ENCODE measurements at places on chromosomes 16 and 17.
A peak's percentile ranks its signal among the peaks of the same experiment; 100 is the strongest.

DNA sequence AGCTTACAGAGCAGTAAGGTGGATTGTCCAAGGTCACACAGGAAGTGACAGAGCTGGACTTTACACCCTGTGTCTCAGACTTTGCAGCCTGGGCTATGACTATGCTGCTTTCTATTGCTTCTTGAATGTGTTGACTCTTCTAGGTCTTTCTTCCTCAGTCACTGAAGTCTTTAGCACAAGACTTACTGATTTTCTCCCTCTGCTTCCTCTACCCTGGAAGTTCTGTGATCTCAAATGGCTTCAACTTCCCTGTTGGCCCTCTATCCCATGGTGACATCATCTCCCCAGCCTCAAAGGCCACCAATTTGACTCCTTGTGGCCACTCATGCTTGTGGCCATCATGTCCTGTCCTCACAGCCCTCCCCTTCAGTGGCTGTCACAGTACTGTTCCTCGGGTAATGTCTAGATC, 181.3 kb downstream of the HS3ST3A1 start:
- DNase-seq: no peak

DNA sequence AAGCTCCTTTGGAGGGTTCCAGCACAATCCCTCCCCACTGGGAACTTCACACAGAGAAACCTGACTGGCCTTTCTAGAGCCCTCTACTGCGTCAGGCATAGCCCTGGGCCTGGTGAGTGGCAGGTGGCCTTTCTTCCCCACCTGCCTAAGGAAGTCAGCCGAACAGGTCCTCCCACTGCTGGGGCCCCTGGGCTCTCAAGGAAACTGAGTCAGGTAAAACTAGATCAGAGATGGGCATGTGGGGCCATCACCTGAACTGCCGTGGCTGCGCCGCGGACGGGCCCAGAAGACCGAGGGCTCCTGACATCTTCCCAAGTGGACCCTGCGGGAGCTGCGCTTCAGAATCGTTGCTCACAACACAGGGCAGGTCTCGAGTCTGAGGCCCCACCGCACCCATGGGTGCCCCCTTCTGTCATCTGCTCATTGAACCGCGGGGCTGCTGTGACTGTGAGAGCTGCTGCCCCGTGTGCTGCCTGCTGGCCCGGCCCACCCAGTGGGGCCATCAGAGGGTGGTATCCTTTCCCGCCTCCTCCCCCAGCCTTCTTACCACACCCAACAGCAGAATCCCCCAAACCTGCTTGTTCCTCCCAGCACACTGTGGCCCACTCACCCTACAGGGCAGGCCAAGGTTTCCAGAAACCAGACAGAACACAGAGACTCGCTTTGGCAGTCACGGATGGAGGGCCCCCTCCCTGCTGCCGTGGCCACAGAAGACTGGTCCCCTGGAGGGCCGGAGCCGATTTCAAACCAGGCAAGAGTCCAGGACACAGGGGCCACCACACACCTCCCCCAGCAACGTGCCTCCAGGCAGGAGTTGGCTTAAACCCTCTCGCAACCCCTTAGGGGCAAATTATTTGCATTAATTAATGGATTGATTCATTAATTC, 81.1 kb downstream of the TBC1D16 start:
- no peak for DNase-seq

GRCh38 chr16:1344499-1344898, 7.2 kb downstream of the TSR3 start:
- no peak for DNase-seq

DNA sequence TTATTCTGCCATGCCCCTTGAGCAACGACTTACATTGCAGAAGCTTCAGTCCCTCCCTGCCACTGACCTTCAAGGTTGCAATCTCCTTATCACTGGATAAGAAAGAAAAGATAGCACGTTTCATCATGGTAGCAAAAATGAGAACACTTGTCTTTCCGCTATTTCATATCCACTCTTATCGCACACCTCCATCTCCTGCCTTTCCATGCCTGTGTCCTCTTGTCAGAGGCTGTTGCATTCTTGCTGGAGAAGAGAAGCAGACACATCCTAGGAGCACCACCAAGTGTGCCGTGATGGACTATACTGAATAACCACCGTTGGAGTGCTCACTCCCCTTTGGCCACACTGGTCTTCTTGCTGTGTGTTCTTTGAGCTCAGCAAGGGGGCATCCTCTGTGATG, 230.6 kb upstream of the IRX3 start:
- no peak for DNase-seq

- no peak for DNase-seq
These were observed 928 bp downstream of the HBA1 start for GRCh38 chr16:177394-177822.

DNA sequence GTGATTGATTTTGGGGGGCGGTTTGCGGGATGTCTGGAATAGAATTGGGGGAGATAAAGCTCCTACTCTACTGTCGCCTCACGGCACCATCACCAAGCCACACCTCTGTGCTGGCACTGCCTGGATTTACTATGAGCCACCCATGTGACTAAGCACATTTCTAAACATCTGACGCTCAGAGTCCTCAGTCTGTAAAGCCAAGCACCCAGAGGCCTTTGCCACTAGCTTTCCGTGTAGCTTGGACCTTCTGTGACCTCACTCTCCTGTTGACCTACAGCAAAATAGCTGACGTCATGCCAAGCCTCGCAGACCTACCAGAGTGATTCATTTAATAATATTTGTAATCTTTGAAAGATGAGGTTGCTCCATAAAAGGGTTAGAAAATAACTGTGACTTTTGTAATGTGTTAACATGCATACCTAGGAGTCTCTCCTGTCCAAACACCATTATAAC, 38.5 kb upstream of the MYOCD start:
- DNase-seq: peak; percentile 38

- DNase-seq: no peak
These were observed 849.8 kb upstream of the RBFOX1 start for GRCh38 chr16:6482696-6483468.

- peak; percentile 40 for DNase-seq
These were observed 13.3 kb downstream of the TVP23A start for GRCh38 chr16:10805334-10805733.

DNA sequence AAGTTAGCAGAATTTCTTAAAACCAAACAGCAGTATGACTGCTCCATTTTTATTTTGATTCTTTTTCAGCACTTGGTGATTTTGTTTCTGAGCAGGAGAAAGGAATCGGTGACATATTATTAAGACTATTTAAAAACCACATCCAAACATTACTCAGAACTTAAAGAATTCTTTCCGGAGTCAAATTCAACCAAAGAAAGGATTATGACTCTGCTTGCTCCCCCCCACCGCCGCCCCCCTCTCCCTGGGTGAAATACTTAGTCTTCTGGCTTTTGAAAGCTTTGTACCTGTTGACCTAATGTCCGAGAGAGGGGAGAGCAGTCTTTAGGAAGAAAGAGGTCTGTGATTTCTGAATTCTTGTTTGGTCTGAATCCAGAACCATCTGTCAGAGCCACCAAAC, 17.9 kb upstream of the COL1A1 start:
- peak; percentile 82 for DNase-seq

GRCh38 chr16:8436931-8437330, 153.4 kb downstream of the TMEM114 start:
- DNase-seq: no peak

GRCh38 chr17:39063681-39064069, 87.8 kb downstream of the PLXDC1 start:
- DNase-seq: no peak

DNA sequence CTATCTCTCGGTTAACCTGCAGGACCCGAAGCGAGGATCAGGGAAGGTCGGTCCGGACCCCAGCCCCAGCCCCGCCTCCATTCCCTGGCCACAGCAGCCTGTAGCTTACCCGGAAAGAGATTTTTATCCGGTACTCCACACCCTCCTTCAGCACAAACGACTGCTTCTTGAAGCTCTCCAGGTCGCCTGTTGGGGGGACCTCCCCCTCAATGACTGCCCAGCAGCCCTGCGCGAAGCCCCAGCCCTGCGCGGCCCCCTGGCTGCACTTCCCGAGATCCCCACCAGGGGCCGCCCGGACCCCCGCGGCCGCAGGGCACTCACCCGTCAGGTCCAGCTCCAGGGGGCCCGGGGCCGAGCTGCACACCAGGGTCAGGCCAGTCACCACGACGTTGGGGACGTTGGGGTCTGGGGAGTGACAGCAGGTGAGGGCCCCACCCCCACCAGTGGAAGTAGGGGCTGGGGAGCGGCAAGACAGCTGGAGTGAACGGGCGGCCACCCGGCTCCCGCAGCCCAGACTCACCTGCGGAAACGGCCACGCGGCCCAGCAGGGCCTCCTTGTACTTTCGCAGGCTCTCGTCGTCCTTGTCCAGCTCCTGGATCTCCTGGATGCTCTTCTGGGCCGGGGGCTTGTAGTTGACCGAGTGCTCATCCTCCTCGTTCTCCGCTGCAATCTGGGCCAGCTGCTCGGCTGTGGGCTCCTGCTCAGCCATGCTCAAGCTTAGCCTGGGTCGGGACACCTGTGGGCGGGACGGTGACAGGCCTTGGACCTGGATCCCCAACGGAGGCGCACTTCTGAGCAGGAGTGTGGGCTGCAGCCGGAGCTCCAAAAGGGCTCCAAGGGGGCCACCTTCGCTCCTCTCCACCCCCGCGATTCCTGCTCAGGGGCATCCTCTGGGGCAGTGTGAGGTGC, 1.7 kb downstream of the ARHGDIA start:
- DNase-seq: no peak

DNA sequence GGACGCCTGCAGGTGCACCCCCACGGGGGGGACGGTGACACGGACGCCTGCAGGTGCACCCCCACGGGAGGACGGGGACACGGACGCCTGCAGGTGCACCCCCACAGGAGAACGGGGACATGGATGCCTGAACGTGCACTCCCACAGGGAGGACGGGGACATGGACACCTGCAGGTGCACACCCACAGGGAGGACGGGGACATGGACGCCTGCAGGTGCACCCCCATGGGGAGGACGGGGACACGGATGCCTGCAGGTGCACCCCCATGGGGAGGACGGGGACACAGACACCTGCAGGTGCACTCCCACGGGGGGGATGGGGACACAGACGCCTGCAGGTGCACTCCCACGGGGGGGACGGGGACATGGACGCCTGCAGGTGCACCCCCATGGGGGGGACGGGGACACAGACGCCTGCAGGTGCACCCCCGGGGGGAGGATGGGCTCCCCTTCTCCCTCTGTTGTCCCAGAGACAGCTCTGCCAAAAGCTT, 114.5 kb upstream of the METRNL start:
- DNase-seq: no peak

- DNase-seq: no peak
These were observed 80.8 kb downstream of the WDR59 start for GRCh38 chr16:74903901-74904678.
